Activated T-helper 17 cell treated with anti-CD3 and anti-CD28 coated beads, Interleukin-2, amount 50 U/mL, for 72 hours (primary cell): ENCODE measurements at places on chromosomes 2 and 18.
A peak's percentile ranks its signal among the peaks of the same experiment; 100 is the strongest.

DNA sequence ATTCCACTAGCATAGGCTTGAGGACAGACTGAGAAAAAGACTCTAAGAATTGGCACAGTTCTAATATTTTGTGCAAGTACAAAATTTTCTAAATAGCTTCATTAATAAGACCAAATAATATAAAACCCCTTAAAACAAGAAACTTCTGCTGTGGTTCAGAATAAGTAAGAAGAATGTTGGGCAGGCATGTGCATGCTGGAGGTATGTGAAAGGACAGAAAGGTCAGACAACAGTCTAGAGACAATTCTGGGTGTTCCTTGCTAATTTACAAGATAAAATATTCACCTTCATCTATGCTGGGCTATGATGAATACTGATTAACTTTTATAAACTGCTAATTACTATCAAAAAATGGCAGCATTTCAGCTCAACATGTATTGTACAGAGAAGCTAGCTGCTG lies 14.9 kb downstream of the CEBPZOS start:
- ATAC-seq: no peak

DNA sequence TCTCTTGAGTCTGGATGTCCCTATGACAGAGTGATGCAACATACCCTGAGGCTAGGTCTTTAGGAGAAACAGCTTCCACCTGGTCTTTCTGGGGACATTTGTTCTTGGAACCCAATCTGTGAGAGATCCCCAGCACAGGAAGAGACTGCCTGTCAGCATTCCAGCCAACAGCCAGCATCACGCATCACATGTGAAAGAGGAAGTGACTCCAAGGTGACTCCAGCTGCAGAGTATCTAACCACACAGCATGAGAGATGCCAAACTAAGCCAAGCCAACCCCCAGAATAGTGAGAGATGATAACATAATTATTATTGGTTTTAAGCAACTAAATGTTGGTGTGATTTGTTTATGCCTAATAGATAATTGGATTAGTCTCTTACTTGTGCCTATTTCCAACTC lies 35.7 kb downstream of the C18orf63 start:
- ATAC-seq: peak; percentile 63

- ATAC-seq: no peak
Observed at GRCh38 chr2:34481542-34481941, 882.4 kb upstream of the FAM98A start.

GRCh38 chr2:221845021-221845365 lies 272.9 kb upstream of the EPHA4 start:
- ATAC-seq: no peak

- no peak for ATAC-seq
Observed at GRCh38 chr2:127598711-127599110, 47.2 kb upstream of the GPR17 start.

DNA sequence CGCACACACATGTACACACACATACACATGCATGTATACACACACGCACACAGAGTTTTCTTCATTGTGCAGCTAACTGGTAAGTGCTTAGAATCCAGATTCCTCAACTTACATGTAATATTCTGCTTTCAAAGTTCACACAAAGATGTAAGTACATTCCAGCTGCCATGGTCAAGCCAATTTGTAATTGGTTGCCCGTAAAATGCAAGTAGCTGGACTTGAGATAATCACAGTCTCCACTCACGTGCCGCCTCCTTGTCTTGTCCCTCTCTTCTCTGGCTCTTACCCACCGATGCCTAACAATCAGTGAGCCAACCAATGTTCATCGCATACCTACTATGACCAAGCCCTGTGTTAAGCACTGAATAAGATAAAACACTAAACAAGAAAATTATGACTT lies 77.8 kb downstream of the SOCS6 start:
- no peak for ATAC-seq

GRCh38 chr2:239594019-239594771 lies 193.4 kb upstream of the HDAC4 start:
- ATAC-seq: no peak

DNA sequence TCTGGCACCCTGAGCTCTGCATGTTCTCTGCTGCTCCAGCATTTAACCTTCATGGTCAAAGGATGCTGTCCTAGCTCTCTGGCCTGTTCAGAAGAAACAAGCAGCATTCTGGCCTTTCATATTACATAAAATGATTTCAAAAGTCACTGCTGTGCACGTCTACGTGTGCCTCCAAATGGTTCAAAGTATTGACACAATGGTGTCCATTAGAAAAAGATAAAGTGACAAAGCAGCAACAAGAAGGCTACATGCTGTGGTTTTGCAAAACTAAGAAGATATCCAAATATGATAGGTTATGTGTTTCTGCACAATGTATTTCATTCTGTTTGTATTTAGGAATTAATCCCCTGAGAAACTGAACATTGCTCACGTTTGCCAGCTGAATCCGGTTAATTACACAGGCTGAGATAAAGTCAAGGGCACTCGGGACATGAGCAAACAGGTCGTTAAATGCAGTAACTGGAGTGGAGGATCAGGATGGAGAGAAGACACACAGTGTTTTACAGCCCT lies 258.5 kb downstream of the DOK6 start:
- ATAC-seq: no peak
